ENCODE measurements at places on chromosomes 2 and 18. TPM values are rescaled to one million over a fixed set of nuclear protein-coding genes. Genes with fewer than 3 reads are reported as not detected.

GRCh38 chr2:234403074-234403473, 93.8 kb downstream of the ARL4C start:
- DNase-seq = no peak

- DNase-seq = peak; percentile 54
These were observed 100.2 kb downstream of the AGAP1 start for GRCh38 chr2:235594041-235594440.

Gene EVX2
- total RNA-seq = not detected

- no peak for DNase-seq
These were observed 102.2 kb downstream of the INSIG2 start for GRCh38 chr2:118190474-118190873.

DNA sequence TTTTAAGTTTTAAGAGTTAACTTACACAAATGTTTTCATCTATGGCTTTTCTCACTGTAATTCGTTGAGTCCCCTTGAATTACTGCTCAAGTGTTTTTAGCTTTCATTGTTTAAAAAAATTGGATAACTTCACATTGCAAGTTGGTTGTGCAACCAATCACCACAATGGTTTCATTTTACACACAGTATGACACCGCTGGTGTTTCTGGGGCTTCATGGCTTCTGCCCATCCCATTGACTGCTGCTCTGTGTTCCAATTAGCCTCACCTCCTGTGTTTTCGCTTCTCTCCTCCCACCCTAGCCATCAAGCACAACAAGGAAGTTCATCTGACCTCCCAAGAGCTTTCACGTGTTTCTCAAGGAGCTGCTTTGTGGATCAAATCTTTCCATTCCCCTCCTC, 199.1 kb upstream of the CHAC2 start:
- DNase-seq = no peak

DNA sequence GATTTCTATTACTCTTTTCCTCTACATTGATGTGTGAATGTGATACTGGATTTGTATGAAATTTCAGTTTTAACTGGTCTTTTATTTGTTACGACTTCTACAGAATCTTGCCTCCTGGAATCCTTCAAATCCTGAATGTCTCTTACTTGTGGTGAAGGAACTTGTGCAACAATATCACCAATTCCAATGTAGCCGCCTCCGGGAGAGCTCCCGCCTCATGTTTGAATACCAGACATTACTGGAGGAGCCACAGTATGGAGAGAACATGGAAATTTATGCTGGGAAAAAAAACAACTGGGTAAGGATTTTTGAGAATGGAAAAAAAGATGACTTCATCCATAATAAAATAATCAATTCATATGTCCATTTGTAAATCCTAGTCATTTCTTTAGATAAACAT, 134.6 kb downstream of the BABAM2 start:
- DNase-seq = no peak

GRCh38 chr2:71492112-71492511, 38.8 kb downstream of the DYSF start:
- peak; percentile 99 for DNase-seq

- DNase-seq = no peak
These were observed 113.6 kb downstream of the ADCYAP1 start for GRCh38 chr18:1018181-1018681.

DNA sequence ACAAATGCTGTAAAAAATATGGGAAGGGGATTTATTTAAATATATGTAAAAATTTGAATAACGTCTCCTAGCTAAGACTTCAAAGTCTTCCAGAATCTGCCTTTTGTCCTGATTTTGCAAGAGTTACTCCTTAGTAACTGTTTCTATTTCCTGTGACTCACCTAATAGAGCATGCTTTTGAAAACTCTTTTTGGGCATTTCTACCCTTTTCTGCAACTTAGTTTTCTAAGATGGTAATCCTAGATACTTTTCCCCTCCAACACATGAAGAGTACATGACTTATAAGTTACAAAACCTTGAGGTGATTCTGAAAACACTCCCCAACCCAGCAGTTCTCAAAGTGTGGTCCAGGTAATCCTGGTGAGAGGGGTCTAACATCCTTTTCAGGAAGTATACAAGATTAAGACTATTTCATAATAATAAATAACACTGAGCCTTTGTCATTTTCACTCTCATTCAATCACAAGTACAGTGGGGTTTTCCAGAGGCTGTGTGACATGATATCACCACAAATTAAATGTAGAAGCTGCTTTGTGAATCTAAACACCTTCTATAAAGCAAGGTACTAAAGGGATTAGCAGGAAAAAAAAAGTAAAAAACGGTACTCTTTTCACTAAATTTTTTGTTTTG, 31.9 kb downstream of the PPP4R3B start:
- DNase-seq = peak; percentile 2

- DNase-seq = peak; percentile 26
These were observed 36.4 kb upstream of the ZBTB7C start for GRCh38 chr18:48445540-48445939.

DNA sequence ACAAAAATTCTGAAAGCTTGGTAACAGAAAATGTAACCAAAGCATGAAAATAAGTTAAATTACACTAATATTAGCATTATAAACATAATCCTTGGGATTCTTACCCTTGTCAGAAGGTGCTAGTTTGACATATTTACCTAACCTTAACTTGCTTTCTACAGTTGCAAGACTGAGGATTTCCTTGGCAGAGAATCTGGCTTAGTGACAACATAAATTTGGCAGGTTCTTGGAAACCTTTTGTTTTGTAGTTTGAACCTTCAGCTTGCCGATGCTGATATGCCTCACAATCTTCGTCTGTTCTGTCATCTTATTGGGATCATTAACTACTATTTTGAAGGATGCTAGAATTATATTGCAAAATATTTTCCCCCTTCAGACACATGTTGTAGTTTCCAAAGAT, 3.4 kb downstream of the XIRP2 start:
- DNase-seq = no peak

GRCh38 chr2:23568211-23568610, 183.2 kb downstream of the KLHL29 start:
- no peak for DNase-seq

- DNase-seq = no peak
These were observed 235.0 kb downstream of the MBD5 start for GRCh38 chr2:148255929-148256328.

DNA sequence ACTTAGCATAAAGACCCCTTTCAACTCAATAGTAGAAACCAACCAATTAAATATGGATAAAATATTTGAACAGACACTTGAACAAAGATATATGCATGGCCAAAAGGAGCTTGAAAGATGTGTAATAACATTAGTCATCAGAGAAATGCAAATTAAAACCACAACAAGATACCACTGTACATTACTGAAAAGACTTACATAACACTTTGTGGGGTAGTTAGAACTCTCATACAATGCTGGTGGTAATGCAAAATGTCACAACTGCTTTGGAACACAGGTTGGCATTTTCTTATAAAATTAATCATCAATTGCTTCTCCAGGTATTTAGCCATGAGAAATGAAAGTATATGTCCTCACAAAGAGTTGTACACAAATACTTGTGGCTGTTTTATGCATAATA, 60.7 kb downstream of the TTC27 start:
- DNase-seq = no peak

- no peak for DNase-seq
These were observed 270.1 kb downstream of the C1D start for GRCh38 chr2:67792681-67793091.

DNA sequence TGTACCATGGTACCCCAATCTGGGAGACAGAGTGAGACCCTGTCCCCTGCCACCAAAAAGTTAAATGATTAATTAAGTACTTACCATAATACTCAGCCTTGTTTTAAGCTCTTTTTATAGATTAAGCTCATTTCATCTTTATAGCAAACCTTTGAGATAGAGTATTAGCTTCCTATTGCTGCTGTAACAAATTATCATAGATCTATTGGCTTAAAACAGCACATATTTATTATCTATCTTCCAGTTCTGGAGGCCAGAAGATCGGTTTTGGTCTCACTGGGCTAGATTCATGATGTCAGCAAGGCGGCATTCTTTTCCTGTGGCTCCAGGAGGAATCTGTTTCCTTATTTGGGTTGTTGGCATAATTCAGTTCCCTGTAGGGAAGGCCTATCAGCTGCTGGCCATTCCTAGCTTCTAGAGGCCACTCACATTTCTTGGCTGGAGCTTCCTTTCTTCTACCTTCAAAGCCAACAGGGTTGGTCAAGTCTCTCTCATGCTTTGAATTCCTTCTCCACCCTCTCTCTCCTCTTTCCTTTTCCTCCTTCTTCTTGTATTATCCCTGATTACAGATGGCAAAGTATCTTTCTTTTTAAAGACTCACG, 13.7 kb upstream of the GREB1 start:
- no peak for DNase-seq

DNA sequence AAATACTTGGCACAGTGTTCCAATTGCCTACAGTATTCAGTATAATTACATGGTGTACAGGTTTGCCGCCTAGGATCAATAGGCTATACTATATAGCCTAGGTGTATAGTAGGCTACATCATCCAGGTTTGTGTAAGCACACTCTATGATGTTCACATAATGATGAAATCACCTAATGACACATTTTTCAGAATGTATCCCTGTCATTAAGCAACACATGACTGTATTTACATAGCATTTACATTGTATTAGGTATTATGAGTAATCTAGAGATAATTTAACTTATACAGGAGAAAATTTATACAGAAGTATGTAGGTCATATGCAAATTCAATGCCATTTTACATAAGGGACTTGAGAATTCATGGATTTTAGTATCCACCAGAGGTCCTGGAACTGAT, 35.4 kb downstream of the SCN7A start:
- DNase-seq = no peak

Gene ATRAID
- total RNA-seq = 97.0 TPM

DNA sequence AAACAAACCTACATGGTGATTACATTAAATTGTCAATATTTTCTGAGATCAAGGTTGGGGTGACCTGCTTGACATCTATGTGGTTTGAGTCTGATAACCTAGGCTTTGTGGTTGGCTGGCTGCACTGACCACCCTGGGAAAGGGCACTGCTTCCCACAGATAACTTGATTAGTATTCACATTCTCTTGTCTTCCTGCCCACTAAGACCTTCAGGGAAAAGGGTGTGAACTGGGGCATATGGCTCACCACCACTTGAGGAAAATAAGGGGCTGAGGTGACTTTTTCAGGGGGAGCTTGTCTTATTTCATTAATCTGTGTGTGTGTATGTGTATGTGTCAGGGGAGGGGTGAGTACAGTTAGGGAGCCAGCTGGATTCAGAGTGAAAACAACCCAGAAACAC, 1.5 kb downstream of the SMYD1 start:
- no peak for DNase-seq

Gene NCKAP5
- total RNA-seq = 0.39 TPM

DNA sequence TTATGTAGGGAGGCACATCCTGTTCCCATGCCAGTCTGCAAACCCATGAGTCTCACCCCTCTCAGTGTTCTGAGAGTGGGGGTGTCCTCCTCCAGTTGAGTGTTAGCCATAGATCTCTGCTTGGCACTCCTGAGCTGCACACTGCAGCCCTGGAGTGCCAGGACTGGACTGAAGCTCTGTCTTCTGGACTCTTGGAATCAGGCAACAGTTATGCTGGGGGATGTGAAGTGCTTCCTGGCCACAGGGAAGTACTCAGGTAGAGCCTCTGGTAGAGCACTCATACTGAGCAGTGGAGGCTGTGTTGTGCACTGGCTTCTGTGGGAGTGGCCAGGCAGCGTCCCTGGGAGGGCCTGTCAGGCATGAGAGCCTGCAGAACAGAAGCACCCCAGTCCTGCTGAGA, 43.0 kb downstream of the SERPINB7 start:
- DNase-seq = no peak

Gene CD8B2
- total RNA-seq = not detected

- no peak for DNase-seq
These were observed 761 bp upstream of the IDH1 start for GRCh38 chr2:208255557-208256106.

Gene SLC4A5
- 0.04 TPM for total RNA-seq

Gene KCNJ3
- total RNA-seq = not detected

- no peak for DNase-seq
These were observed 188.2 kb upstream of the SYT4 start for GRCh38 chr18:43465483-43465882.

Data from pulmonary artery endothelial cell (primary cell).